GDM1 (cell line): ENCODE measurements at places on chromosomes 7 and 10.
A peak's percentile ranks its signal among the peaks of the same experiment; 100 is the strongest.

GRCh38 chr10:95759233-95759826, 3.4 kb downstream of the ENTPD1 start:
- no peak for DNase-seq

DNA sequence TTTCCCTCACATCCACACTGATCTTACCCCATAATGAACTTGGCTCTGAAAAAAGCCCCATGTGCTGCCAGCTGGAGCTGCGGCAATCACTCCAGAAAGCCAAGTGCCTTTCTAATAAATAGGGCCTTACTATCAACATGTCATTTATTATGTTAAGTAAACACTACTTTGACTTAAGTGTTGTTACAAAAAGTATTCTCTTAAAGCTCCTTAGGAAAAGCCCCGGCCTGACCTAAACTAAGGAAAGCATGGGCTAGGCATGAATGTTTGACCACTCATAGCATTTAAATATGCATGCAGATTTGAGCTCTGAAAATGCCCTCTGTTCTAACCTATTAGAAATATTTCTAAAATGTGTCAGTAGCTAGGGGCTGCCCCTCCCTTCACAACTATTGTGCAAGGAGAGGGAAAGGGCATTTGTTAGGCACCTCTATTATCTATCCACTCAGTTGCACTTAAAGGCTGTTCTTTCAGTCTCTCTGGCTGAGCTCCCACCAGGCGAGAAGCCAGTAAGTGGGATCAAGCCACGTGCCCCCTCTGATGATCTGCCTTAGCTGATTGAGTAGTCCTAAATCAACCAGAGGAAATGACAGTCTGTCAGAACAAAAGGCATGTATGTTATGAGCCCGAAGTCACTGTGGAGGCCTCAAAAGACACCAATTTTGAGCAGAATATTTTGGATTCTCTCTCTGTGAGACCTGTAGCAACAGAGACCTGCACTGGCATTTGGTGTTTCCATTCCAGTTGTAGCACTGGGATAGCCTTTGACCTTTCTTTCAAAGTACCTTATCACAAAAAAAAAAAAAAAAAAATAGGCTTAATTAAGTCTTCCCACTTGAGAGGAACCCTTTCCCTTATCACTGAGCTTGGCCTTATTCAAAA, 77.1 kb downstream of the ITGB8 start:
- DNase-seq, result no peak

GRCh38 chr10:48242171-48242904, 32.2 kb downstream of the FRMPD2 start:
- no peak for DNase-seq

GRCh38 chr7:155183655-155184054, 113.5 kb downstream of the HTR5A start:
- DNase-seq, result no peak

DNA sequence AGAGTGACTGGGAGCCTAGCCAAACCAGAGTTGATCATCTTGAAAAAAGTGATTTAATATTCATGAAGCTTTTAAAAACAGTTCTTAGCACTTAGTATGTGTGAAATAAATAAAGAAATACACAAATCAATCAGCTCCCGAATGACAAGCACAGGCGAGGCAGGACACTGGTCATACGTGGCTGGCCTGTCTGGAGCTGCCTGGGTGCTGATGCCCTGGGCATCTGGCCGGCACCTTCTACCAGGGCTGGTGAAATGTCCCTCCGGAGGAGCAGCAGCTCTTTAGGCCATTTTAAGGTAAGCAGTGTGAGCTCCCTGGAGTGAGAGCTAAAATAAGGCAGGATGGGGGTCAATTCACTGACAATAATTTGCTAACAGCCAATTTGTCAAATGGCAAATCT, 23.7 kb downstream of the IL15RA start:
- no peak for DNase-seq

DNA sequence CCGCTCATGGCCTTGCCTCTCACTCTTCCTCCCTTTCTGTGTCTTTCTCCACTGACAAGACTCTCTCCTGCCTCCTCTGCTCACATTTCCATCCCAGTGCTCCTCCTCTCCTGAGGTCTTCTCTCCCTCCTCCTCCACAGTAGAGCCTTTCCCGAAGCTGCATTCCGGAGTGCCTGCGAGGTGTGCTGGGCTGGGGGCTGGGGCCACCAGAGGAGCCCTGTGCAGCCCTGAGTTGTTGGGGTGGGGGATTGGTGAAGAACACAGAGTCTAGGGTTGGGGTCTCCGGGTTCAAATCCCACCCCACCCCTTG, 76.4 kb downstream of the ZMIZ1 start:
- DNase-seq, result no peak

GRCh38 chr7:47253650-47254080, 328.2 kb downstream of the TNS3 start:
- DNase-seq, result no peak

DNA sequence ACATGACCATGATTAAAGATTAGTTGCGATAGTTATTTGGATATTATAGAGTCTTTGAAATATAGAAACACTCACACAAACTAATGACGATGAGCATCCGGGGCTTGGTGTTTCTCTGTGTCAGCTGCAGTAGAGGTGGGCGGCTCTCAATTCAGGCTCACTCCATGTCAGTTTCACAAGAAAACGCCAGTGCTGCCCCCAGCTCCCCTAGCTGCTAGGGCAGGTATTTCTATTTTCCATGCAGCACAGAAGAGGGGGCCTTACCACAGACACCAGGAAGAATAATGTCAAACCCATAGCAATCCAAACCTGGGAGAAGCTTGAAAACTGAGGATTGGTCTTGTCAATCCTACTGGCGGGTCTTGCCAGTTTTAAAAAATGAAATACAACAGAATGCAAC, 197.1 kb downstream of the PHTF2 start:
- no peak for DNase-seq

GRCh38 chr7:123051916-123052315, 56.4 kb upstream of the TAS2R16 start:
- DNase-seq, result no peak

DNA sequence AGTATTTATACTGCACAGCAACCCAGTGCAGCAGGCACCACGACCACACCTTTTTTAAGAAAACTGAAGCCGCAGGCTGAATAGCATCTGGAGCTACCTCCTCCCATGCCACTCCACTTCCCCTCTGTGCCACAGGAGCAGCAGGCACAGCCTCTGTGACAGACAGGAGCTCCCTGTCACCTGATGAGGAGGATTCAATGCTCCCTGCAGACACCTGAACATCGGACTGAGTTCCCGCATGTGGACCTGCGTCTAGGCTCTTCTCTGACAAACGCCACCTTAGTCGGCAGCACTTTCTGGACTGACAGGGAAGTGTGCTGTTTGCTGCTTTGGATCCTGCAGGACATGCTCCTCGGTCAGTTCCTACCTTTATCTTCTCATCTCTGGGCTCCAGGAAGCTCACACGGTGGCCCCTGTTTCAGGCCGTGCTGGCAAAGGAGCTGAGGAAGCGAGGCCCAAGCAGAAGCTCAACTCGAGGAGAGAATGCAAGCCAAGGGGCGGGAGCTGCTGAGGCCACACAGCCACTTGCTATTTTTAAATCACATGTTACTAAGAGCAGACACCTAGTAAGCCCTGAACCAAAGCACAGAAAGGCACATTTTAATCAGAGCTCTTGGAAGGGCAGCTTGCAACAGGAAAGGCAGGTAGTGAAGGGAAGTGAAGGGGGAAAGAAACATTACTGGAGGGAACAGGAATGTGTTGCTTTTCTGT, 56.6 kb downstream of the VOPP1 start:
- DNase-seq, result no peak

GRCh38 chr10:43389867-43390266, 18.4 kb downstream of the FXYD4 start:
- DNase-seq, result no peak

DNA sequence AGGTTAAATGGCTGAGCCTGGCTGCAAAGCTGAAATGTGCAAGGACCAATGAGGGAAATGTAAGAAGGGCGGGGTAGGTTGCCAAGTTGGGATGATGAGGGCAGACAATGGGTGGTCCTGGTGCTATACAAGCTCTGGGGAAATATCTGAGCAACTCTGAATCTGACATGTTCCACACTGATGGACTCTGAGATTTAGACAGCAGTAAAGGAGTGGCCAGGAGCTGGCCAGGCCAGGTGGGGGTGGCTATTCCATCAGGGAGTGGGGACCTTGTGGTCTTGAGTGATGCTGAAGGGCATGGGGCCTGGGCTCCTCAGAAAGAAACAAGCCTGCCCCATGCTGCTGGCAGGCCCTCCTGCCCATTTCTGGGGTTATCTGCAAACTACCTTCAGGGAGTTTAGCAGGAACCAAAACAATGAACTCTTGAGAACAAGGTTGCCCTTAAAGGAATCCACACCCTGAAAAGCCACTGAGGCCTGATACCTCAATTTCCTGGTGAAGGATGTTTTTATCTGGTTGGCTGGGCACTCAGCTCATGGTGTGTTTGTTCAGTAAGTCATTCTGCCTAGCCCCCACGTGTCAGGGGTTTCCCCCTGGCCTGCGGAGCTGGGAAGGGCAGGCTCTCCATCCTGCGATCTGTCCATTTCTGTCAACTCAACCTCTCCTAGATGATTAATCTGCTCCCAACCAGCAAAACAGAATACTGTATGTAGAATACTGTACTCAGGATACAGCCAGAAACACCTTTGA, 143.3 kb upstream of the TNS3 start:
- no peak for DNase-seq

DNA sequence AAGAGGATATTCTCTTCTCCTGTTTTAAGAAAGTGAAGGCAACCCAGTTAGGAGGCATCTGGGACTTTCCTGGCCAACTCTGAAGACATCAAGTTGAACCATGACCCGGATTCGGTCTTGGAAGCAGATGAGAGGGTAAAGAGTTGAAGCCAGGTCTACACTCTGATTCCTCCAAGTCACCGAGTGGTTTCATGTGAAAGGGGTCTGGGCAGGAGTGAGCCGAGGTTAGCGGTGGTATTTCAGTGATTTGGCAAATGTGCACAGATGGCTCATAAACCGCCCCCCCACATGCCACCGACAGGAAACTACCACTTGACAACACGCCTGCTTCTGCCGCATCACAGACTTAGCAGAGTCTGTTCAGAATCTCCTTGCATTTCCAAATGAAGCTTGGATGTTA, 11.4 kb upstream of the REPIN1 start:
- DNase-seq, result peak; percentile 49

DNA sequence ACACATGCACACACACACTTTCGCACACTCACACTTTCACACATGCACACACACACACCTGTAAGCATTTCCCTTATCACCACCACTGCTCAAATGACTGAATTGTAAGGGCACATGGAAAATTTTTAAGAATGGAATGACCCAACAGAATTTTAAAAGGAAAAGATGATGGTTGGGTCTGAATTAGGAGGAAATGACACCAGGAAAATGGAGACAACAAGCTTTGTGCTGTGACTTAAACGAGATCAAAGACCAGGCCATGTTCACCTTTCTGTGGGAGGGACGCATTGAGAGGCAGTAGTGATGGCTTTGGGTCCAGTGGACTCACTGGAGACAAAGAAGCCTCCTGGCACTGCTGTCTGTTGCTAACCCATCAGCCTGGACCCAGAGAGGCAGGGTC, 16.7 kb upstream of the C10orf71 start:
- DNase-seq, result no peak

- DNase-seq, result no peak
These were observed 29.0 kb downstream of the PLAC9 start for GRCh38 chr10:80161321-80162083.

- no peak for DNase-seq
These were observed 14.0 kb downstream of the SLC29A4 start for GRCh38 chr7:5296611-5297226.

GRCh38 chr10:104434601-104435000, 81.0 kb downstream of the CFAP58 start:
- no peak for DNase-seq

DNA sequence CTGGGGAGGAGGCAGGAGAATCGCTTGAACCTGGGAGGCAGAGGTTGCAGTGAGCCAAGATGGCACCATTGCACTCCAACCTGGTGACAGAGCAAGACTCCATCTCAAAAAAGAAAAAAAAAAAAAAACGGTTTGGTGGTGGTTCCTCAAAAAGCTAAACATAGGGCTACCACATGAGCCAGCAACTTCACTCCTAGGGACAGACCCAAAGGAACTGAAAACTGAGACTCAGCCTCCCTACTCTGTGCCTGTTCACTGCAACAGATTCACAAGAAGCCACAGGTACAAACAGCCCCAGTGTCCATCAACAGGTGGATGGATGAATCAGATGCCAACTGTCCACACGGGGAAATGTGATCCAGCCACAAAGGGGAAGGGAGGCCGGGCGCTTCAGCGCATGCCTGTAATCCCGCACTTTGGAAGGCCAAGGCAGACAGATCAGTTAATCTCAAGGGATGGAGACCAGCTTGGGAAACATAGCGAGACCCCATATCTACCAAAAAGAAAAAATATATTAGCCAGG, 79.1 kb upstream of the TNRC18 start:
- no peak for DNase-seq

DNA sequence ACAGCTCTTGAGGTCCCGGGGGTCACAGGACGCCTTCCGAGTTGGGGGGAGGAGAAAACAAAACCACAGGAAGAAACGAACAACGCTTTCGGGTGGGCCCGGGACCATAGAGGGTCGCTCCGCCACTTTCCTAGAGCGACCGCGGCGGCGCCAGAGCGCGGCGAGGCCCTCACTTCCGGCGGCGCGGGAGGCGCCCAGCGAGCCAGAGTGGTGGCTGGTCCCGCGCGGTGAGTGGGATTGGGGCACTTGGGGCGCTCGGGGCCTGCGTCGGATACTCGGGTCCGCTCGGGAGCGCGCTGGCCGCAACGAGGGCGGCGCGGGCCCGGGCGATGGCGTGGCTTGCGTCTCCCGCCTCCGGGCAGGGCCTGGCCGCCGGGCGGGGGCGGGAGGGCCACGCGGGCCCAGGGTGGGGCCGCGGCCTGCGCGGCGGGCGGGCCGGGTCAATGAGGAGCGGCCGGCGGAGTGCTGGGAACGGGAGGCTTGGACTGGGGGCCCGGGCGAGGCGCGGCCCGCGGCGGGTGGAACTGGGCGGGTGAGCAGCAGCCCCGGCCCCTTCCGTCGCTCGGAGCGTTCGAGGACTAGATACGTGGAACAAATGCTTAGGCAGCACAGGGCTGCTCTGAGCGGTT, at the start of gene ZNF22:
Gene ZNF22 (plus strand): TSS at position 172 of the 629 bp plus-strand sequence. CDS start 2,446 bp downstream, outside the sequence.
- peak; percentile 82 for DNase-seq

GRCh38 chr7:78437118-78437517, 638.5 kb downstream of the PHTF2 start:
- no peak for DNase-seq

- DNase-seq, result no peak
These were observed 21.4 kb upstream of the PRKAR1B start for GRCh38 chr7:748446-748845.

- no peak for DNase-seq
These were observed 1000.9 kb downstream of the LRMDA start for GRCh38 chr10:76432016-76433012.

- DNase-seq, result no peak
These were observed 567.8 kb upstream of the NRG3 start for GRCh38 chr10:81306971-81307782.

GRCh38 chr7:102413611-102414010, 17.4 kb downstream of the PRKRIP1 start:
- no peak for DNase-seq

DNA sequence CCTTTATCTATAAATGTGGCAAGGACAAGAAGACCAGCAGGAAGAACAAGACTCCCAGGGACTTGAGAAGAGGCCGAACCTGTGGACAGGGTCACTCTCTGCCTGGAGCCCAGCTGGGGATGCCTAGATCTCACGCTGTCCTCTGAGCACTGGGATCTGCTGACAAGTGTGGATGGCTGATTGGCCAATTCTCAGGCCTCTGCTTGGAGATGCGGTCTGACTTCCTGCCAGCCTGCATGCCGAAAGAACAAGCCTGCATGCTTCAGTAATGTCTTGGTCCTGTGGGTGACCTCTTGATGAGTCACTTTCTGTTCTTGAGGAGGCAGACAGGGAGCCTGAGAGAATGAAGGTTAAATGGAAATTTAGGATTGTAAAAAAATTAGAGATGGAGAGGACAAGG, 84.7 kb downstream of the TMEM178B start:
- no peak for DNase-seq

- no peak for DNase-seq
These were observed 177.0 kb downstream of the ZNF438 start for GRCh38 chr10:30854656-30855055.
